ENCODE measurements at places on chromosomes 3 and 15.

DNA sequence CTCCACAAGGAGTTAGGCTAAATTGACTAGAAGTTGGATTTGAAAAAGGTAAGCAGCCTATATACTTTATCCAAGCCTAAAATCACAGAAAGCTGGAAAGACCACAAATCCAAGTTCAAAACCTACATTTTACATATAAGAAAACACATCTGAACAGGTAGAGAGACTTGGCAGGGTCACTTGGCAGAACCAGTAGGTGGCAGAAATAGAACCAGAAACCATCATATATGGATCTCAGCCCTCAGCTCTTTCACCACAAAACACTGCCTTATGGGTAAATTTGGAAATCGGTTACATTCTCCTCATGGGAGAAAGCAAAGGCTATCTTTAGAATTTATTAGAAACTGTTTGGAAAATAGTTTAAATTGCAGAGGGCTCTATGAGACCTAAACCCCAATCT lies 44.2 kb downstream of the MKRN2 start:
- no peak for DNase-seq

DNA sequence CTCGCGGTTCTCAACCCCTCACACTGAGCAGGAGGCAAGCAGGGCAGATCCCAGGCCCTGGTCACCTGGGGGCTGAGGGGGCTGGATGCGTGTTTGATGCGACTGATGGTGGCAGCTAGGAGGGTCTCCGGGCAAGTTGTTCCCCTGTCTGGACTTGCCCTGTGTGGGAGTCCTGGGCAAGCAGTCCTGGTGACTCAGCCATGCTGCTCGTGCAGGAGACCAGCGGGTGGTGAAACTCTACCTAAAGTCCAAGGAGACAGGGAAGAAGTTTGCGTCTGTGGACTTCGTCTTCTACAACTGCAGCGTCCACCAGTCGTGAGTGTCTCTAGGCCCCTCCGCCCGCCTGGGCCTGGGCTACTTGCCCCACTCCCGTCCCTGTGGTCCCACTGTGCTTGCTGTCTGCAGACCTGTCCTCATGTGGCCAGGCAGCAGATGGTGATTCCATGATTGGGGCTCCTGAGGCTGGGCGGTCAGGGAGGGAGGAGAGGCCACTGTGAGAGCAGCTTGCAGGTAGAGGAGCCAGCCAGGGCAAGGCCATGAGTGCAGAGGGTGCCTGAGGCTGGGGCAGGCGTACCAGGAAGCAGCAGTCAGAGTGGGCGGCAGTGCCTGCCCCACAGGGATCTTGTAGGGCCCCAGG lies 23.1 kb downstream of the PLXNA1 start:
- DNase-seq = no peak

DNA sequence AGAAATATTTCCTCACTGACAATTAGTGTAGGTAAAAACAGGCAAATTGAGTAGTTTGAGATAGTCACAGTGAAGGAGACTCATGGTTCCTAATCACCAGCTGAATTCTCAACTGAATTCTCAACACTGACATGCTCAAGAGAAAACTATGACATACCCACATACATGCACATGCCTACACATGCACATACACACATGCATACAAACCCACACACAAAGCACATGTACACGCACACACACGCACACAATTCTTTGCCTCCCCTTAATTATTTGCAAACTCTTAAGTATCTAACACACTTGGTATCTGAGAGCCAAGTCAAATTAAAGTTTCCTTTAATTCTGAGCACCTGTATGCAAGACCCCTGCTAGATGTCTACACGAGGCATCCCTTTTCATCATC lies 111.8 kb downstream of the GABRB3 start:
- DNase-seq = no peak

DNA sequence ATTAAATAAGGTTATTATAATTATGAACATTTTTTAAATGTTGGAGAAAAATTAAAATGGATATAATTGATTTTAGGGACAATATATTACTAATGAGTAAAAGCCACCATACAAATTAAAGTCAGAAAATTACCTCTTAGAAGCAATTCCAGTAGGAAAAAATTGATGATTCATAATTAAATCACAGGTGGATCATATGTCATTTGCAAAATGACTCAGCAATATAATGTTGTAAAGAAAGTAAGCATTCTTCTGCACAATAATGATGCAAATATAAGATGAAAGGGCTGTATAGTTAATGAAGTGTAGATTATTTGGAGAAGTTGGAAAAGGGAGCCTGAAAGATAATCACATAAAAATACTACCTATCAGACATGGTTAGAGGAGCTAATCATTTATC lies 25.8 kb downstream of the ZPLD1 start:
- DNase-seq = no peak

DNA sequence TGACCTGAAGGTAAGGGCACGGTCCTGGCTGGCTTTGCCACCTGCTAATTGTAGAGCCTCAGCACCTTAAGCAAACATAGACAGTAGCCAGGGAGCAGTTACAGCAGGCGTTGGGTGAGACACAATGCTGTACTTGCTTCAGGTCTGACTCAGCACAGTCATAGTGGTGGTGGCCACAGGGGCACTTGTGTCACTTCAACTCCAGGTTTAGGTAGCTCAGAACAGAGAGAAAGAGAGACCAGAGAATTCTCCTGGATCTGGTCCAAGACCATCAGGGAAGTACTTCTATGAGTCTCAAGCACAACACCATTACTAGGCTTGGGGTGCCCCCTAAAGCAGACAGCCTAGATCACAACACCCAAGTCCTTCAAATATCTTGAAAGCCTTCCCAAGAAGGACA lies 204.4 kb downstream of the OTOL1 start:
- peak; percentile 48 for DNase-seq

DNA sequence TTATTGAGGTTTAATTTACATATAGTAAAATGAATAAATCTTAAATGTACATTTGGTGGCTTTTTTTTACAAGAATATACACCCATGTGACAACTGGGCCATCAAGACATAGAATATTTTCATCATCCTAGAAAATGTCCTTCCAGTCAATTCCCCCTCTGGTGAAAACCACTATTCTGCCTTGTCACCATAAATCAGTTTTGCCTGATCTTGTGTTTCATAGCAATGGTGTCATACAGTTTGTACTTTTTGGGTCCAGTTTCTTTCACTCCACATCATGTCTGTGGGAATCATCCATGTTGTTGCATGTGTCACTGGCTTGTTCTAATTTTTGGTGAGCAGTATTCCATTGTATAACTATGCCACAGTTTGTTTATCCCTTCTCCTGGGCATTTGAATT lies 133.1 kb downstream of the PDCD6IP start:
- no peak for DNase-seq

GRCh38 chr3:186110975-186111974 lies 2.4 kb upstream of the ETV5 start:
- no peak for DNase-seq

- no peak for DNase-seq
These were observed 58.1 kb upstream of the LCTL start for GRCh38 chr15:66623801-66624453.

GRCh38 chr15:71218272-71218805 lies 103.1 kb downstream of the THSD4 start:
- no peak for DNase-seq

DNA sequence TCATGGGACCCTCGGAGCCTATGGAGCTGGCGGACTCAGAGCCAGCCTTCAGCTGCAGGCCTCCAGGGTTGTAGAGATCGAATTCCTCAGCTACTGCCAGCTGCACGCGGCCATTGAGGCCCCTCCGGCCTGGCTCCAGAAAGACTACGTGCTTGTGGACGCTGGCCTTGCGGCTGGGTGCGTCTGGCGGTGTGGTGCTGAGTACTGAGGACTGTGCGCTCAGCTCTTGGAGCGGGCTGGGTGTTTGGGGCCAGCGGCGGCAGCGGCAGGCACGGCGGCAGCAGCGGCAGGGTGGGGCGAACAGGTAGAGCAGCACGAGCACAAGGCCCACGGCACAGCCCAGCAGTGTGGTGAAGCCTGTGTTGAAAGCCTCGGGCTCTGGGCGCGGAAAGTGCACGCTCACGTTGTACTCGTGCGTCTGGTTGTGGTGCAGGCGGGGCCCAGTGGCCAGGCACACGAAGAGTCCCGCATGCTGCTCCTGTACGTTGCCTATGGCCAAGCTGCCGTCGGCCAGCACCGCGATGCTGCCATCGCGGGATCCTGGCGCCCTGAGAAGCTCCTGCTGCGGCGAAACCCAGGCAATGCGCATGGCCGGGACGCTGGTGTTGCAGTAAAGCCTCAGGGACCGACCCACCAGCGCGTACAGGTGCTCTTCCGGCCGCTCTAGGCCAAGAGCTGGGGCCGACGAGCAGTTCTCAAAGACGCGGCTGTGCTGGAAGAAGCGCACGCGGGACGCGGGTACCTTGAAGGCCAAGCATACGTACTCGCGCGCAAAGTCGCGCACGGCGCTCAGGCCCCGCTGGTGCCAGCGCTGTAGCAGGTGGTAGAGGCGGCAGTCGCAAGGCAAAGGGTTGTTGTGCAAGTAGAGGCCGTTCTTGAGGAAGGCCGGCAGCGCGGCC lies 1.3 kb downstream of the AMIGO3 start:
- DNase-seq = peak; percentile 43

DNA sequence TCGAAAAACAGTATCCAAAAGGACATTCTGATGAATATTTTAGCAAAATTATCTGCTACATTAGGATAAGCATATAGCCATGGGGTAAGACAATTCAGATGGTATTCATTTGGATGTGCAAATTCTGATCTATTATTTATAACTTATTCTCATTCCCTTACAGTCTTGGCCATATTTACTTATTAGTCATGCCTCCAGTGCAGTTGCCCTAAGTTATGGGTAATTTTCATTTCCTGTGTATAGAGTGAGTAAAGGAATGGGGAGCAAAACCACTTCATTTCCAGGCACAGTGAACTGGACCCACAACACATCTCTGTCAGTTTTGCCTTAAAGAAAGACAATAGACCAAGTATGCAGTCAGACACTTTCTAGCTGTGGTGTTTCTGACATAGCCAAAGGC lies 134.3 kb downstream of the POLQ start:
- DNase-seq = no peak

DNA sequence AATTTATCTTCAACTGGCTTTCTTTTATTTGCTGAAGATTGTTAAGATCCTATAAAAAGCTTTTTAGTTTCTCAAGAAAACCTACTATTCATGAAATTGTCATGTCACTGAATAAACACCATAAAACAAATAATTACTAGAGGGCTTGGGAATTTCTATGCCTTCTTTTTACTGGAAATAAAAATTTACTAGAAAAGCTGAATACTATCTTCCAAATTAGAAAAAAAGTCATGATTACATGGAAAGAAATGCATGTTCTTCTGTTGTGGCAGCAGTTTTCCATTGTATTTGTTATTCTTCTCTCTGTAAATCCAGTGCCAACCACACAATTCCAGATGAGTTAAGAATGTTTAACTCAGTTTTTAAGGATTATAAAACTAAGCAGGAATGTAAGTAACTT lies 153.8 kb downstream of the RAP2B start:
- DNase-seq = no peak

DNA sequence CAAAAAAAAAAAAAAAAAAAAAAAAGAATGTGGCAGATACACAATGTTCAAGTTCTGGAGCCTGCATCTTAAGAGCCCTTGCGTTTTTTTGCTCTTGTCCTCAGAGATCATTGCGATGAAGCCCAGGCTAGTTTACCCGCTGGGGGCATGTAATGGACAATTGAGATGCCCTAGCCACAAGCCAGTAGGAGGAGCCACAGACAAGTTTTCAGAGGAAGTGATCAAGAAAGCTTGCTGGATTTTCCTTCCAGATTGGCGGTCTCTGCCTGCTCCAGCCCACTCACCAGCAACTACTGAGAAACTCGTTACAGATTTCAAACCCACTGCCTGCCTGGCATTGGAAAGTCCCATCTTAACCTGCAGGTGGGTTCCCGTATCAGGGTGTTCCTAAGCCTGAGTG lies 192.1 kb upstream of the EOMES start:
- no peak for DNase-seq

- no peak for DNase-seq
These were observed 131.4 kb downstream of the CHSY1 start for GRCh38 chr15:101120473-101120872.

DNA sequence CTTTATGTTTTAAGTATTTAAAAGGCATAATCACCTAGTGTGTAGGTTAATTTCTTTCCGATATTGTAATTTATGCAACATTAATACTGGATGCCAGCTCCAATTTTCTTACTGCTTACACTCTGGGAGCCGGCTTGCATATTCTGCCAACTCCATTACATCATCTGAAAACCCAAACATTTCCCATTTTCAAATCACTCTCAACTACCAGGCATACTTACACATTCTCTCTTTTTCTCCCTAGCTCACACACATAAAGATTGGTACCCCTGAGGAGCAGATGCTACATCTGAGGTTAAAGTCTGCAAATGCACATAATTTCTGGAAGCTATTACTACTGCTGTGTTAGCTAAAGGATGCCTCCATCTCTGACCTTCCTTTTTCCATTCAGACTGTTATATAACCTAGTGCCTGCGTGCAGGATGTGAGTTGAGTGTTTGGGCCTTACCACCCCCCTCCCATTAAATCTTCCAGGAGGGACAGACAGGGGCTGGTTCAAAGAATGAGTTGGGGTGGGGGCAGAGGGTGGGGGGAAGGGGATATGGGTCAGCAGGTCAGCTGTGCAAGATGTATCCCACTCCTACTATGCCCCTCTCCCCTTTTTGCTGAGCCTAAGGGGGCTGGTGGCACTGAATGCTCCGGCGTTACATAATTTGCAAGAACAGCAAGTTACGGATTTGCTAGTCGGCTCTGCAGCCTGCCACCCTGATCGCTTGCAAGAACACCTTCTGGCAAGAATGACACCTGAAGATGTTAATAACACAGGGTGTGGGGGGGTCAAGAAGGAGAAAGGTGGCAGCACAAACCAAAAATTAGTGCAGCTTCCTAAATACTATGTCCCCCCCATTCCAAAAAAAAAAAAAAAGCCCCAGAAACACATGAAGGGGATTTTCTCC lies 2.5 kb downstream of the RORA start:
- no peak for DNase-seq

GRCh38 chr3:69378112-69378802 lies 7.6 kb downstream of the FRMD4B start:
- DNase-seq = no peak

- DNase-seq = peak; percentile 84
These were observed 4.2 kb upstream of the NPHP3 start for GRCh38 chr3:132726341-132726823.

DNA sequence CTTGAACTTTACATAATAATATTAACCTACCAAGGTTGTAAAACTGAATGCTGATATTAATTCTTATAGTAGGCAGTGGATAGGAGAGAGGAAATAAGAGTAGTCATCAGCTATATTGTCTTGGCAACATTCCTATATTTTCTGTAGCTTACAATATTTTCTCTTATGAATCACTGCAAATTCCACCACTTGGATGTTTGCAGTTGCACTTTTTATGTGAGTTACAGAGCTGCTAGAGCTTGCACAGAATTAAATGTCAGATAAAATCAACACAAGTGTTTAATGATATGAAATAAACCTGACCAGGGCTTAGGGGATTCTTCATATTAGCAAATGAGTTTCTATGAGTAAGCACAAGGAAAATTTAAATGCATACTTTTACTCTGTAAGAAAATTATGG lies 1710.1 kb downstream of the SI start:
- DNase-seq = no peak

- DNase-seq = no peak
These were observed 112.1 kb downstream of the SEC22A start for GRCh38 chr3:123313889-123314288.
